ENCODE measurements at places on chromosomes 2 and 18. TPM values are rescaled to one million over a fixed set of nuclear protein-coding genes. Genes with fewer than 3 reads are reported as not detected.

CNTNAP5 gene
- not detected for polyA plus RNA-seq

LIMS2 gene
- 33.2 TPM for polyA plus RNA-seq

LTBP1 gene
- 106 TPM for polyA plus RNA-seq

ANO7 gene
- polyA plus RNA-seq, result 0.50 TPM

POU3F3 gene
- not detected for polyA plus RNA-seq

ASB18 gene
- polyA plus RNA-seq, result not detected

REEP1 gene
- 0.28 TPM for polyA plus RNA-seq

PSME4 gene
- polyA plus RNA-seq, result 32.1 TPM

MC2R gene
- not detected for polyA plus RNA-seq

POTEE gene
- not detected for polyA plus RNA-seq

CNDP1 gene
- not detected for polyA plus RNA-seq

MERTK gene
- 0.11 TPM for polyA plus RNA-seq

HRH4 gene
- polyA plus RNA-seq, result 0.05 TPM

BOD1L2 gene
- polyA plus RNA-seq, result not detected

POTEC gene
- polyA plus RNA-seq, result not detected

AMMECR1L gene
- polyA plus RNA-seq, result 15.1 TPM

ADD2 gene
- polyA plus RNA-seq, result not detected

ANKRD30BL gene
- polyA plus RNA-seq, result not detected

CROCC2 gene
- polyA plus RNA-seq, result not detected

KCNS3 gene
- 4.9 TPM for polyA plus RNA-seq

STARD7 gene
- 101 TPM for polyA plus RNA-seq

HMSD gene
- 0.26 TPM for polyA plus RNA-seq

KIDINS220 gene
- polyA plus RNA-seq, result 40.0 TPM

KCNK3 gene
- 0.13 TPM for polyA plus RNA-seq

LOXHD1 gene
- polyA plus RNA-seq, result not detected

STPG4 gene
- polyA plus RNA-seq, result 0.06 TPM

POLR1B gene
- polyA plus RNA-seq, result 11.8 TPM

NBAS gene
- 45.2 TPM for polyA plus RNA-seq

IL36RN gene
- polyA plus RNA-seq, result not detected

GAD1 gene
- 0.25 TPM for polyA plus RNA-seq

MALL gene
- polyA plus RNA-seq, result 2.4 TPM

Data from BJ (cell line).